ENCODE measurements at places on chromosomes 4 and X. TPM values are rescaled to one million over a fixed set of nuclear protein-coding genes. Genes with fewer than 3 reads are reported as not detected.

Gene GSX2
- total RNA-seq, result not detected

Gene NRK
- 8.3 TPM for total RNA-seq

Gene GALNTL6
- 0.32 TPM for total RNA-seq

Gene HGFAC
- 0.15 TPM for total RNA-seq

Gene PALLD
- 26.7 TPM for total RNA-seq

Gene GABRA4
- total RNA-seq, result 0.33 TPM

Gene TEX13A
- not detected for total RNA-seq

Gene GABRB1
- 0.22 TPM for total RNA-seq

Gene VSIG1
- 1.6 TPM for total RNA-seq

Gene GABRE
- 5.5 TPM for total RNA-seq

Gene ODAPH
- not detected for total RNA-seq

GRCh38 chr4:175671491-175671934 lies 140.6 kb downstream of the GPM6A start:
- peak; percentile 58 for DNase-seq

- no peak for DNase-seq
Measured at GRCh38 chr4:61605984-61606383, 405.9 kb downstream of the ADGRL3 start.

DNA sequence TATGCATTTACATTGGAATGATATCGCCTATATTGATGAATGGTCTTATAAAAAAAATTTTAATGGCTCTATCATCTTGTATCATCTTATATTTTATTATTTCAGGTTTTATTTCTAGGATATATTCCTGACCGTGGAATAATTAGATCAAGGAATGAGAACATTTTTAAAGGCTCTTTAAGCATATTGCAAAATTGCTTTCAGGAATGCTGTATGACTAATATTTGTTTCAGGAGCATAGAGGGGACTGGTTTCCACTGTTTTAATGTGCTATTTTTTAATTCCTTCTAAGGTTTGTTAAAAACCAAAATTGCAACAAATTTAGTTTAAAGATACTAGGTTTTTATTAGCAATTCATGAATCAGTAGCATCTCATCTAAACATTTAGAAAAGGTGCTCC lies 120.2 kb downstream of the BMPR1B start:
- DNase-seq, result no peak

- DNase-seq, result no peak
Measured at GRCh38 chr4:6880691-6881090, 28.9 kb upstream of the TBC1D14 start.

GRCh38 chrX:153450114-153450948 lies 4.5 kb upstream of the TREX2 start:
- DNase-seq, result no peak

DNA sequence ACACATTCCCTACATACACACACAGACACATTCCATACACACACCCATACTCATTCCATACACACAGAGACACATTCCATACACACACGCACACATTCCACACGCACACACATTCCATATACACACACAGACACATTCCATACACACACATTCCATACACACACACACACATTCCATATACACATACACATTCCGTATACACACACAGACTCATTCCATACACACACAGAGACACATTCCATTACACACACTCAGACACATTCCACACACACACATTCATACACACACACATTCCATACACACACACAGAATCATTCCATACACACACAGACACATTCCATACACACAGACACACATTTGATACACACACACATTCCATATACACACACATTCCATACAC lies 15.2 kb downstream of the LINC00632 start:
- no peak for DNase-seq

- DNase-seq, result no peak
Measured at GRCh38 chrX:8873956-8874355, 72.8 kb upstream of the FAM9A start.

DNA sequence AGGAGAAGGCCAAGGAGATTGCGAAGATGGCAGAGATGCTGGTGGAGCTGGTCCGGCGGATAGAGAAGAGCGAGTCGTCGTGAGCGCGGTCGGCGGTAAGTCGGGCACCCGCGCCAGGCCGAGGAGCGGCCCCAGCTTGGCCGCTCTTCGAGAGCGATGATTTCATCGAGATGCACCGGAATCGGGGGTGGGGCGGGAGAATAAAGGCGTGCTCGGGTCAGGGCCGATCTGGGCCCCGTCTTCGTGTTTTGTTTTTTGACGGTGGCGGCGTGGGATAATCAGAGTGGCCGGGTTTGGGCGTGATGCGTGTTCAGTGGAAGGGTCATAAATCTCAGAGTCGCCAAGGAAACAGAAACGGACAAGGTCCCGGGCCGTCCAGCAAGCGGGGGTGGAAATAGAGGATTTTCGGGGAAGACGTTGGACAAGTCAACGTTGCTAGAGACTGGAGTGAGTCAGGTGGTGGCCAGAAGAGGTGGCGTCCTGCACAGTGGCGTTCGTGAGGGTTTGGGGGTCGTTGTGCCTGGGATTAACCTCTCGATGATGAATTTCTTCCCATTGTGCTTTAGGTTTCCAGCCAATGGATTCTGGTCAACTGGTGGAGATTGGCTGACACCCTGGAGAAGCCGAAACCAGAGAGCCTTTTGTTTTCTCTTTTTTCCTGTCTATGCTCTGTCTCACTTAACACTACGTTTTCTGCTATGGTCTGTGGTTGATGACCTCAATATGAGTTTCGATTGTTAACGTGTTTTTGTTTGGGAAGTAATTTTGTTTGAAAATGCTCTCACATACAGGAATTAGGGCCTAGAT lies 882 bp downstream of the MRFAP1 start:
- no peak for DNase-seq

- DNase-seq, result no peak
Measured at GRCh38 chr4:139861471-139861870, 195.9 kb downstream of the MGST2 start.

DNA sequence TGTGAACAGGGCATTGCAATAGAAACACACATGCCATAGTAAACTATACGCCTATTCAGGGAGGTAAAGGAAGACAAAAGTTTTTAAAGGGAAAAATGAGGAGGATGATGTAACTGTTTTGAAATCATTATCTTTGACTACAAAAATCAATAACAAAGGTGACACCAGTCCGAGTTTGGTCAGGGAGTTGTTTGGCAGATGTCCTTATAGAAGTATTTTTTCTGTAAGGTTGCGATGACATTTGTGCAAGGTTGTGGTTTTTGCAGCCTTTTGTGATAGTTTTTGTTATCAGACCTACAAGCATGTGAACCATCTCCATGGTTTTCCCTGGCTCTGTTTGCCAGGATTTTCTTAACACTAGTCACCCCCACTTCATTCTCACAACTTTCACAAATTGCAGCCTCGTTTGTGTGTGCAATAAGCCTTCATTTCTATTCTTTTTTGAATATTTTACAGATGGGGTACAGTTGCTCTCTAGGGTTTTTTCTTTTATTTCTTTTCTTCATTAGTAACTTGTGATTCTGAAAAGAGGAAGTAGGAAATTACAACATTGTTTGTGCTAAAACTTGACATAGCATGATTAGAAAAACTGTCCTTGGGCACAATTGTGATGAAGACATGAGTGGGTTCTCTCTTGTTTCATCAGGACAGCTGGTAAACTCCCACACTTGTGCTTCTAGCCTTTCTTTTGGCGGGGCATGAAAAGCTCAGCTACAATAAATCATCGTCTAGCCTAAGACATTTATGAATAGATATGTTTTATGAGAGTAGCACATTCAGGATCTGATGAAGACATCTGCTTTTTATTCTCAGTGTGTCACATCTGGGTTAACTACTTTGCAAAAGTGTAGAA lies 60.2 kb upstream of the PNPLA4 start:
- DNase-seq, result no peak

DNA sequence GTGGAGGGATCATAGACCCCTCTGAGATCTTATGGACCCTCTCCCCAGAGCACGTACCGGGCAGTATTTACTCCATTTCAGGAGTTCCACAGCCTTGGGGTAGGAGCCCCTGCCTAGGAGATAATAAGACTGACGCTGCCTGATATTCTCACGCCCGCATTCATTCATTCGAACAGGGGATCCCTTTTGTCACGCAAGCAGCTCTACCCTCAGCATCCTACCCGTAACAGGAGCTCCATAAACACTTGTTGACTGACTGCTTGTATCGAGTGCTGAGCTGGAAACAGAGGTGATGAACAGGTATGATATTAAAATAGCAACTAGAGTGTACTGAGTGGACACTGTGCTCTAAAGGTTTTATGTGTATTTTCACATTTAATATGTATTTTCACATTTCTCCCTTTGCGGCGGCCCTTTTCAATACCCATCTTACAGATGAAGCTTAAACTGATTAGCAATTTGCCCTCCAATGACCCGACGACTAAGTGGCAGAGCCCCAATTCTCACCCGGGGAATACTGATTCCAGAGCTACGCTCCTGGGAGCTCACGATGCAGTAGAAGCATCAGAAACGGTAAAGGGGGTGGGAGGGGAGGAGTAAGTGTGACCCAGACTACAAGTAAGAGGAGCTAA lies 888 bp downstream of the RAB28 start:
- DNase-seq, result no peak

DNA sequence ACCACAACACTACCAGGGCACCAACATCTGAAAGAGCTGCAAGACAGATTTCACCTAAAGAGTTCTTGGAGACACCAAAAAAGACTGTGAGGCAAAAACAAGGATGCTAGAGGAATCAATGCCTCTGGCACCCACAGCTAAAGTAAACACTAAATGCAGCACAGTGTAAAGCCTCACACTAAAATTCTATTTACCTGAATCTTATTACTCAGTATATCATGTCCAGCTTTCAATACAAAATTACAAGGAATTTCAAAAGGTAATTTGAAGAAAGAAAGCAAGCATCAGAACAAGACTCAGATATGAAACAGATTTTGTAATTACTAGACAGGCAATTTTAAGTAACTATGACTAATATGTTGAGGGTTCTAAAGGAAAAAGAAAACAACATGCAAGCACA lies 19.6 kb downstream of the RAB28 start:
- no peak for DNase-seq

DNA sequence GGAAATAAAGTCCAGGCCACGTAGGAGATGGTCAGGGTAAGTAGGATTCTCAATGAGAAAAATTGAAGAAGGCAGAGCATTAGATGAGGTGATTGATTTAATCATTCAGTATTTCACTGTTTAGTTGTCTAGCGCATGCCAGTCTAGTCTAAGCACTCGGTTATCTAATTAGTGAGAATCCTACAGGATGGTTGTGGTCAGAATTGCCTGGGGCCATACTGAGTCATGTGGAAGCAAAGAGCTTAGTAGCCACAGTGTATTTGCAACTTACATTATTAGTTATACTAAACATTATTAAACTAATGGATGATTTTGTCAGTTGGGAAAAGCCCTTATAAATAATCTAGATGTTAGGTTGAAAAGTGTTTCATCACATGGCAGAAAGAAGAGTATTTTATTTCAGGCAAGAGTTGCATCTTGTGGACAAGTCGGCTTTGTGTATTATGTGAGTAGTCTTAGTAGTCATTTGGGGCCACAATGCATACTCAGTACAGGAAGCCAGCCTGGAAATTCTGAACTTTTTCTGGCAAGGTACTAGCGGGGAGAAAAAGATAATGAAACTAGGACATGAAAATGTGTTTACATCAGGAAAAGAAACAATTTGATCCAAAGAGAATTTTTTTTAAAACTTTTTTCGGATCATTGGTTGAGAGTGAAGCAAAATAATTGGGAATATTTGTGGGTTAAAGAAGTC lies 31.9 kb downstream of the CPEB2 start:
- no peak for DNase-seq

DNA sequence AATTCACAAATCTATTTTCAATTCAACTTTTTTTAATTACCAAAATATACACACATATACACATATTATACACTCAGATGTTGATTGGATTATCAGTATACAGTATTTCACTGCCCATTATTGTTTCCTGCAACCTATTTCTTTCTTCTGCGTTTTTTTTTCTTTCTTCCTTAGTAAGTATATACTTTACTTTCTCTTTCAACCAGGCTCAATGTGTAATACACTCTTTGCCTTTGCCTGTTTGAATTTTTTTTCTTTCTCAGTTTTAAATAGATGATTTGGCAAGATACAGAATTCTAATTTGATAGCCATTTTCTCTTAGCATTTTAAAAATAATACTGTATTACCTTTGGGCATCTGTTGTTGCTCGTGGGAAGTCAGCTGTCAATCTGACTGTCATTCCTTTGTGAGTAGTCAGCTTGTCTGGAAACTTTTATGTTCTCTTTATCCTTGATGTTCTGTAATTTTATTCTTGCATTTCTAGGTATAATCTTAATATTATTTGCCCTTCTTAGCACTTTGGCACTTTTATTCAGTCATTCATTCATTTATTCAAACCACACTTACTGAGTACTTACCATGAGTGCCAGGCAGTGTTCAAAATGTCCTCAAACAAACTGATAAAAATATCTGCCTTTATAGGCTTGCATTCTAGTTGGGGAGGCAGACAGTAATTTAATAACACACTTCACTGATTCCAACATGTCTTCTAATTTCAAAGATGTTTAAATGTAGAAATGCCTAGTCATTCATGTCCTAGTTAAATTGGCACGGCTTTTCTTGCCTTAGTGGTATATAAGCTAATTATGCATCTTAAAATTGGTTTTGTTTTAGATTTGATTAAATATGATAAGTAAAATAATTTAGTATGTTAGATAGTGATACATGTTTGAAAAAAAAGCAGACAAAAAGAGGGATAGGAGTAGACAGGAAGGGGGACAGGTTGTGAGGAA lies 3.7 kb downstream of the USP38 start:
- no peak for DNase-seq

- no peak for DNase-seq
Measured at GRCh38 chr4:147477439-147477838, 3.5 kb upstream of the EDNRA start.

DNA sequence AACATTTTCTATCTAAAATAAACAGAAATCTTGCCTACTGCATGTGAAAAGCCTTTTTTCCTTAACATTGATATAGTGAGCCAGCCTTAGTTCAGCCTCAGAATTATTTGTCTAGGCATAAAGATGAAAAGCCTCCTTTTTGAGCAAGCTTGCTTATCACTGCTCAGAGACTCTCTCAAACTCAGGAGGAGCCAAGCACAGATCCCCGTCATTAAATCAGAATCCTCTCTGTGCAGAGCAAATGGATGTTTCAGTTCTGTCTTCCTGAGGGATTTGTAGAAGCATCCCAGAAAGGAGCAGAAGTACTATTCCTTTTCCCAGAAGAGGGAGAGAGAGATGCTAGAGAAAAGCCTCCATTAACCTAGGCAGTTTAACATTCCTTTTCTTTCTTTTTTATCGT lies 186.9 kb upstream of the LNX1 start:
- DNase-seq, result no peak

DNA sequence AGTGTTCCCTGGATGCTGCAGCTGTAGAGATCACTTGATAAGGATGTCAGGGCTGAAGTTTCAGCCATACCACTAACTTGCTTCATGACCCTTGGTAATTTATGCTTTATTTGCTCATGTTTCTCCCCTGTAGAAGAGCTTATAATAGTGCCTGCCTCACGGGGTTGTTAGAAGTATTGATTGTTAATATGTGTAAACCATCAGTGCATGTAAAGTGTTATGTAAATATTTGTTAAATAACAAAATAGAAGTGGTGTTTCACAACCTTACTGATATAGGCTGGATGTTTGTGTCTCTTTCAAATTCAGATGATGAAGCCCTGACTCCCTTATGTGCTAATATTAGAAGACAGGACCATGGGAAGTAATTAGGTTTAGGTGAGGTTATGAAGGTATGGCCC lies 1.5 kb upstream of the CXCL2 start:
- no peak for DNase-seq

GRCh38 chr4:57668621-57669020 lies 558.4 kb upstream of the IGFBP7 start:
- no peak for DNase-seq

Data from H1 (cell line).